Esophagus squamous epithelium (tissue), 5 donors: ENCODE measurements at places on chromosomes 1 and 21.
A peak's percentile ranks its signal among the peaks of the same experiment; 100 is the strongest.

DNA sequence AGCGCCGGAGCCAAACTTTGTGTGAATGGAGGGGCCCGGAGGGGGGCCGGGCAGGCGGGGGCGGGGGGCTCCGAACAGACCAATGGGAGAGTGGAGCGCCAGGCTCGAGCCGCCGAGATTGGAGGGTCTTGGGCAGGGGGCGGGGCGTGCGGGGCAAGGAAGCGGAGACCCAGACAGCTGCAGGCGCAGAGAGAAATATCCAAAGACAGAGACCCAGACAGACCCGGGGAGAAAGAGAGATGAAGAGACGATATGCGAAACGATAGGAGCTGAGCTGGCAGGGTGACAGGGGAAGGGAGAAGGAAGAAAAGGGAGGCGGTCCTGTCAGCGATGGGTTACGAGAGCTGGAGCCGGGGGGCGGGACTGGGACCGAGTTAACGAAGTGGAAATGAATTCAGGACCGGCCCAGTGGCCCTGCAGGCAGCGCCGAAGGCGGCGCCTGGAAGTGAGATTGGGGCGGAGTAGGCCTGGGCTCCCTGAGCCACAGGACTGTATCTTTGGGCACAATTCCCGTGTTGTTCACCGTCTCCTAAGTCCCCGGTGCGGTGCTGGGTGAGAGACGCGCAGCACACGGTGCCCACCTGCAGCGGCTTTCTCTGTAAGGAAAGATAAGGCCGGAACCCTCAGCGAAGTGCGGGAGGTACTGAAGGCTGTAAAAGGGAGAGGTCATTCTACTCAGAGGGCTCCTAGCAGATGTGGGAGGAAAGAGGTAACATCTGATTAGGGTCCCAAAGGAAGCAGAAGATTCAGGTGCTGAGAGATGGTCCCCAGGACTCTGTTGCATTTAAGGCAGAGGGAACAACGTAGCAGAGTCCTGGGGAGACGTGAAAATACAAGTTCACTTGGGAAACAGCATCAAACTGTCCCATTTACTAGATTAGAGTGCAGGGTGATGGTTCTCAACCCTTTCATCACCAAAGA, 543 bp upstream of the KCNJ10 start:
- H3K36me3 ChIP-seq, result no peaks in the 10 kb centered on the region
- DNase-seq, result no peak
- no peak overlapping the region for H3K27ac ChIP-seq

GRCh38 chr1:179046808-179047635, 21.3 kb downstream of the FAM20B start:
- DNase-seq, result no peak
- no peak overlapping the region for H3K4me3 ChIP-seq
- H3K4me1 ChIP-seq, result no peaks in the 10 kb centered on the region
- no peaks in the 10 kb centered on the region for H3K27me3 ChIP-seq
- no peak overlapping the region for H3K27ac ChIP-seq

DNA sequence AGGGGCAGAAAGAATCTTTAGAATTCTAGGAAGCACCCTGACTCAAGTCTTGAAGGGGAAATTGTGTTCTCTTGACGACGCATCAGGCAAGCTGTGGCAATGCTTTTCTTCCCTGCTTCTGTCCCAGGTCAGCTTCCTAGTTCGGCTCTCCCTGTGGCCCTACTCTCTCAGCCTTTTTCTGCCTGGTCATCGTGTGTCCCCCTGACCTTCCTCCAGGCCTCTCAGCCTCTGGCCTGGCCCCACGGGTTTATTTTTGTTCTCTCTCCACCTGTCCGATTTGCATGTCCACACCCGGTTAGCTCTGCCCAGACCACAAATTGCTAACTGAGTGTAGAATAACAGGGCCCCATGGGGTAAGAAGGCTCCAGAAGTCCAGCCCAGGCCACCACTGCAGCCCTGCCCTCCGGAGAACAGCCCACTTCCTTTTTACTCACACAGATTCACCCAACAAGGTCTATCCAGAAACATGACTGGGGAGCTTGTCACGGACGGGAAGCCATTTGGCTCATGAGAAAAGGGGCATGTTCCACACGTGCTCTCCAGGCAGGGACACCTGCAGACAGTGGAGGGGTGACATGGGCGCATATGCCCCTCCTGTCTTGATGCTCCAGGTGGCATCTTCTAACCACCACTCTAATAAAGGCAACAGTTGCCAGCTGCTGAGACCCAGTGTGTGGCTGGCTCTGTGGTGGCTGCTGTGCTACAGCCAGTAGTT, 9.8 kb downstream of the KCNN3 start:
- H3K27ac ChIP-seq, result peak overlapping the region; percentile 49
- no peak for DNase-seq
- H3K4me1 ChIP-seq, result no peaks in the 10 kb centered on the region

- H3K27me3 ChIP-seq, result no peaks in the 10 kb centered on the region
- no peaks in the 10 kb centered on the region for H3K4me1 ChIP-seq
- no peak overlapping the region for H3K4me3 ChIP-seq
- DNase-seq, result no peak
Observed at GRCh38 chr1:247905910-247906503, 10.6 kb downstream of the OR2W3 start.

- H3K27ac ChIP-seq, result no peak overlapping the region
- no peaks in the 10 kb centered on the region for H3K27me3 ChIP-seq
- H3K4me1 ChIP-seq, result peaks cover 3% of the 10 kb centered on the region
- H3K4me3 ChIP-seq, result no peak overlapping the region
Observed at GRCh38 chr1:24075946-24076345, 36.0 kb downstream of the MYOM3 start.

DNA sequence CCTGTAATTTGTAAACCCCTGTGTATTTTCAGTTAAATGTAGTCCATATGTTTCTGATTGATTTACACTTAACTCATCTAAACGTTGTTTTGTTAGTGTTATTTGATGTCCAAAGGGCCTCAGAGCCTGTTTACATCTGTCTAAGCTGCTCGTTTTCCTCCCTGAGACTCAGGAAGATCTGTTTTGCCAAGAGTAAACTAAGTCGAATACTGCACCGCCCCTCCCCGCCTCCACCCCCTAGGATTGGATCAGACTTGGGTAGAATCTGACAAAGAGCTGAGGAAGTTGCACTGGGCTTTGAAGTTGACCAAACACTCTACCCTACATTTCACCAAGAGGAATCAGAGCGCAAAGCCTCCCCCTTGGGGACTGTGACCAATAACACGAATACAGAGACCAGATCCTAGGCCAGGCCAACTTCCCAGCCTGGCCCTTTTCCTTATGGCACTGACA, 206.9 kb upstream of the LMO4 start:
- H3K27me3 ChIP-seq, result no peaks in the 10 kb centered on the region
- no peaks in the 10 kb centered on the region for H3K36me3 ChIP-seq
- DNase-seq, result no peak
- no peaks in the 10 kb centered on the region for H3K4me1 ChIP-seq
- no peak overlapping the region for H3K4me3 ChIP-seq

GRCh38 chr1:23436520-23437354, 12.2 kb upstream of the TCEA3 start:
- peak overlapping the region; percentile 48 for H3K27ac ChIP-seq
- H3K4me3 ChIP-seq, result no peak overlapping the region
- no peaks in the 10 kb centered on the region for H3K27me3 ChIP-seq

DNA sequence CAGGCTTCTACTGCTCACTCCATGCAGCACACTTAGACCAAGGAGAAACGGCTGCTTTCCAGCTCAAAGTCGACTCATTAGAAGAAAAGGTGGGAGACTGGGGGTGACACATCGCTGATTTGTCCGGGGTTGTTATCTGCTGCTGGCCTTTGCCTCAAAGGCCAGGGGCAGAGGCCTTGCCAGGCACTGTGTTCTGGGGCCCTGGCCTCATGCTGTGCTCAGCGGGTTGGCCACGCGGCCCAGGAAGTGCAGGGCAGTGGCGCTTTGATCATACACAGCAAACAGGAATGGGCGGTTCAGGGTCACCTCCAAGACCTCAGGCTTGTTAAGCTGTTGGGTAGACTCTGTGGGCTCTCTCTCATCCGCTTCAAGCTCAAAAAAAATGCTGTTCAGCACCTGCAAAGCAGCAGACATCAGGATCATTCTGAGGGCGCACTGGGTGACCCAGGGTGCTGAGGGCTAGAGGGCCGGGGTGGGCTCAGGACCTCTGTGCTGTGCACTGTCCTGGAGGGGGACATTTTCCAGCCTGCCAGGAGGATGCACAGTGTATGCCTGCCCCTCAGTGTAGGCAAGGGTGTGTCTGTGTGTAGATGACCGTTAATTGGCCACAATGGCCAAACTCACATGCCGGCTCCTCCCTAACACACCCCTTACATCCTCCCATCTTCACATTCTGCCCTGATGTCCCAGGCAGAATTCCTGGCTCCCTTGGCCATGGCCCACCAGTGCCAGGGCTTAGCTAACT, 10.8 kb downstream of the AGT start:
- no peak overlapping the region for H3K4me3 ChIP-seq
- no peak overlapping the region for H3K27ac ChIP-seq
- no peaks in the 10 kb centered on the region for H3K36me3 ChIP-seq

- H3K27me3 ChIP-seq, result no peaks in the 10 kb centered on the region
- DNase-seq, result no peak
- H3K4me3 ChIP-seq, result peak overlapping the region; percentile 27
- H3K27ac ChIP-seq, result peak overlapping the region; percentile 50
- no peaks in the 10 kb centered on the region for H3K36me3 ChIP-seq
Observed at GRCh38 chr1:110873856-110874255, 908 bp downstream of the CD53 start.

- no peak for DNase-seq
- peaks cover 32% of the 10 kb centered on the region for H3K27me3 ChIP-seq
- no peaks in the 10 kb centered on the region for H3K36me3 ChIP-seq
- no peaks in the 10 kb centered on the region for H3K4me1 ChIP-seq
Observed at GRCh38 chr21:44528634-44528995, 11.4 kb downstream of the KRTAP10-1 start.

DNA sequence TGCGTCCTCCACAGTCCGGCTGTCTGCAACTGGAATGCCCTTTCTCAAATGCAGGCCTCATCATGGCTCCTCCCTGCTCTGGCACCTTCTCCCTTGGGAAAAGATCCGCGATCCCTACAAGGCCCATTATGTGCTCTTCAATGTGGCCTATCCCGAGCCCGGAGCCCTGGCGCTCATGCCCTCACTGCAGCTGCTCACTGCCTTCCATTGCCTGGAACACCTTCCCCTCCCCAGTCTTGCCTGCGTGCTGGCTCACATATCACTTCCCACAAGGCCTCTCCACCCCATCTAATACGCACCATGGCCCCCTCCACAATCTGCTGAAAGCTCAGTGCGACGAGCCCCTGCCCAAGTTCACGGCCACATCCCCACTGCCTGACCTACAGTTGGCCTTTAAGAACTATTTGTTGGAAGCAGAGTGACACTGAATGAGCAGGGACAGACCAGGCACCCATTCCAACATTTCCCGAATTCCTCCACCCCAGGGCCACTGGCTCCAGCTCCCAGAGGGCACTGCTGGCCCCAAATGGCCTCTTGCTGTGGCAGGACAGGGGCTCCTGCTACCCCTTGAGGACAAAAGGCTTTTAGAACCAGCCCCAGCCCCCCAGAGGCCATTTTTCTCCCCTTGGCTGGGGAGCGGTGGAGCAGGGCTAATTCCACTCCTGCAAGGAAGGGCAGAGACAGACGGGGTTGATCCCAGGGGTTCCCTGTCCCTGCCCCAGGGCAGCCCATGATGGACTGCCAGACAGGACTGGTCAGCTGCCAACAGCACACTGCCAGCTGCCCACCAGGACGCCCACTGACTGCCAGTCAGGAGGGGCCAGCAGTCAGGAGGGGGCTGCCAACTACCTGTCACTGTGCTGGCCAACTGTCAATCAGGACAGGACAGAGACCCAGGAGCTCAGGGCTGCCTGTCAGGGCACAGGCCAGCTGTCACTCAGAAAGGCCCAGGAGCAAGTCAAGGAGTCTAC, 64.8 kb downstream of the DHRS3 start:
- no peaks in the 10 kb centered on the region for H3K27me3 ChIP-seq
- peak overlapping the region; percentile 74 for H3K27ac ChIP-seq
- no peak for DNase-seq
- H3K4me3 ChIP-seq, result no peak overlapping the region

- no peak overlapping the region for H3K4me3 ChIP-seq
- no peak overlapping the region for H3K27ac ChIP-seq
- no peak for DNase-seq
- no peaks in the 10 kb centered on the region for H3K27me3 ChIP-seq
- H3K4me1 ChIP-seq, result no peaks in the 10 kb centered on the region
Observed at GRCh38 chr1:185608177-185608576, 126.0 kb upstream of the HMCN1 start.

- H3K4me3 ChIP-seq, result no peak overlapping the region
- no peak for DNase-seq
- no peaks in the 10 kb centered on the region for H3K27me3 ChIP-seq
- H3K27ac ChIP-seq, result no peak overlapping the region
- no peaks in the 10 kb centered on the region for H3K4me1 ChIP-seq
Observed at GRCh38 chr1:82706741-82707140, 906.0 kb downstream of the ADGRL2 start.

- H3K36me3 ChIP-seq, result no peaks in the 10 kb centered on the region
- no peaks in the 10 kb centered on the region for H3K27me3 ChIP-seq
- no peaks in the 10 kb centered on the region for H3K4me1 ChIP-seq
- no peak for DNase-seq
- no peak overlapping the region for H3K4me3 ChIP-seq
- no peak overlapping the region for H3K27ac ChIP-seq
Observed at GRCh38 chr1:207619871-207620542, 24.9 kb upstream of the CR1L start.

- H3K27ac ChIP-seq, result no peak overlapping the region
- H3K4me1 ChIP-seq, result no peaks in the 10 kb centered on the region
- no peak for DNase-seq
- peaks cover 85% of the 10 kb centered on the region for H3K27me3 ChIP-seq
Observed at GRCh38 chr1:11358984-11359383, 86.0 kb downstream of the UBIAD1 start.

DNA sequence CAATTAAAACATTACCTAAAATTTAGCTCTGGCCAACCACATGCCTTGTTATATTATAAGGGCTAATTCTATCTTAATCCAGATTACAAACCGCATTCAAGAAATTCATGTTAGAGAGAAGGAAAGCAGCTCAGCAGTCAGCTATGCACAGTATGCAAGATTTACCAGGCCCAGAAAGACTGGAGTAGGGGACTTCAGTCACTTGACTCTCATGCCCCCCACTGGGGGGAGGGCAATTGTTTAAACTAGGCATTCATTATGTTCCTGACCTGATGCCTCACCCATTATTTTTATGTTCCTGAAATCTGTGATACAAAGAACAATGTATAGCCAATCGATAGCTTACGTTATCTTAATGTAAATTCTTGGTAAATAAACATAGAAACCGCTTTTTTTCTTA, 96.9 kb downstream of the ZNF644 start:
- H3K4me1 ChIP-seq, result peaks cover 48% of the 10 kb centered on the region
- H3K36me3 ChIP-seq, result no peaks in the 10 kb centered on the region
- no peaks in the 10 kb centered on the region for H3K27me3 ChIP-seq
- DNase-seq, result no peak
- H3K4me3 ChIP-seq, result no peak overlapping the region

GRCh38 chr1:199725002-199725565, 302.4 kb upstream of the NR5A2 start:
- no peaks in the 10 kb centered on the region for H3K4me1 ChIP-seq
- H3K27ac ChIP-seq, result no peak overlapping the region
- no peaks in the 10 kb centered on the region for H3K27me3 ChIP-seq
- H3K4me3 ChIP-seq, result no peak overlapping the region
- no peak for DNase-seq
- no peaks in the 10 kb centered on the region for H3K36me3 ChIP-seq
